ENCODE measurements at places on chromosomes 7 and 10.

GRCh38 chr7:149245744-149246143 lies 6.3 kb downstream of the ZNF212 start:
- DNase-seq = no peak

- DNase-seq = no peak
These were observed 924.5 kb upstream of the KCND2 start for GRCh38 chr7:119348491-119348890.

DNA sequence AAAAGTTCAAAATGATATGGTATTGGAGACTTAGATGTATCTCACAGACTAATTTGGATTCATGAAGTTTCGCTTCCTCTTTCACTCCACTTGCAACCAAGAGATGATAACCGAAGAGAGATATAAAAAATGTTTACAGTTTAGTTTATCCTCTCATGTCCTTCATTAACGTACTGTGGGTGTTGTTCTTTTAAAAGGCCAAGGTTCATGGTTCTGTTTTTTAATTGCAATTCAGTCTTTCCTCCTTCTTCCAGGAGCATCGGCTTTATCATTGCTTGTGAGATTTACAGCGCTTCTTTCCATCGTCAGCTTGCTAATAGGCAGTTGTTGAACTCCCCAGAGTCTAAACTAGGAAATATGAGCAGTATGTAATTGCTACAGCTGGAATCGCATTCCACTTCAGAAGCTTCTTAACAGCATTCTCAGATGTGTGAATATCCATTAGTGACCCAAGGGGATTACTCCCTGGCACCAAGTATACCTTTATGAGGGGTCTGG lies 75.9 kb upstream of the HGF start:
- DNase-seq = peak; percentile 2

- no peak for DNase-seq
These were observed 244.2 kb upstream of the IGFBP3 start for GRCh38 chr7:46165276-46165675.

GRCh38 chr10:3853547-3854303 lies 68.7 kb upstream of the KLF6 start:
- peak; percentile 50 for DNase-seq

DNA sequence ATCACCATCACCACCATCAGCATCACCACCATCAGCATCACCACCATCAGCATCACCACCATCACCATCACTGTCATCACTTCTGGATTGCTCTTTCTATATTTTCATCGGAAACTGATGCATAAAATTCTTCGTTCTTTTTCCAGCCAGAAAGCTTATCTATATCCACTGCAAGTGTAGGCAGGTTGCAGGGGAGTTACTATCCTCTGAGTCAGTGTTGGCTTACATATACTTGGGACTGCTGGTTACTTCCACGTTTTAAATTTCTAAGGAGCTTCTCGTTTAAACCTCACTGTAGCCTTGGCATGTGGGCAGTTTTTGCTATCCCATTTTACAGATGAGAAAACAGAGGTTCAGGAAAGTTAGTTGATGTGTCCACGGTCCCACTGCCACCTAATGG lies 66.1 kb downstream of the FOXL3 start:
- no peak for DNase-seq

DNA sequence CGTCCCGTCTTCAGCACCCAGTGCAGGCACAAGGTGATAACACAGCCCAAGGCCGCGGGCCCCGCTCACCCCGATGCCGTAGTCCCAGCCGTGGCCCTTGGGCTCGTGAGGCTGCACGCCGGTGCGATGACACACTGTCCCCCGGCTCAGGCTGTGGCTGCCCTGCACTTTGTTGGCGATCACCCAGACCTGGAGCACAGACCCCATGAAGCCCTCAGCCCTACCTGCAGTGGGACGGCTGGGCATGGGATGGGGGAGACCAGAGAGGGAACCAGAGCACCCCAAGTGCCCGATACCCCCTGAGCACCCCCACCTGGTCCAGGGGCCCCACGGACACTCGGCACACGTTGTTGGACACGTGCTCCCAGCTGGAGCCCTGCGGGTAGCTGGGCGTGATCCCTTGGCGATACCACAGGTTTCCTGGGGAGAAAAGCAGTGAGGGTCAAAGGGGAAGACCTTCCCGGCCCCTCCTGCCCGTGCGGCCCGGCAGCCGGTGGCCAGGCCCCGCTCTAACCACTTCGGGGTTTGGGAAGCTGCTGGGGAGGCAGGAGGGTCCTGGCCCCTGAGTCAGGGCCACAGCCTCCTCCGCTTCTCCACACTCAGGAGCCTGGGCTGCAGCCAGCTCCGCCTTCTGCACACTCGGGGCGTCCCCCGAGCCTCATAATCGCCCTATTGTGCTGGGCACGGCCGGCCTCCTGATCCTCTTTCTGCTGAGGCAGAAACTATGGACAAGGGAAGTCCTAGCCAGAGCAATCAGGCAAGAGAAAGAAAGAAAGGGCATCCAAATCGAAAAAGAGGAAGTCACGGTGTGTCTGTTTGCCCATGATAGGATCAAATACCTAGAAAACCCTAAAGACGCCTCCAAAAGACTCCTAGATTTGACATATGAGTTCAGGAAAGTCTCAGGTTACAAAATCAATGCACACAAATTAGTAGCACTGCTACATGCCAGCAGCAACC lies 6.7 kb downstream of the BHLHA15 start:
- DNase-seq = no peak

DNA sequence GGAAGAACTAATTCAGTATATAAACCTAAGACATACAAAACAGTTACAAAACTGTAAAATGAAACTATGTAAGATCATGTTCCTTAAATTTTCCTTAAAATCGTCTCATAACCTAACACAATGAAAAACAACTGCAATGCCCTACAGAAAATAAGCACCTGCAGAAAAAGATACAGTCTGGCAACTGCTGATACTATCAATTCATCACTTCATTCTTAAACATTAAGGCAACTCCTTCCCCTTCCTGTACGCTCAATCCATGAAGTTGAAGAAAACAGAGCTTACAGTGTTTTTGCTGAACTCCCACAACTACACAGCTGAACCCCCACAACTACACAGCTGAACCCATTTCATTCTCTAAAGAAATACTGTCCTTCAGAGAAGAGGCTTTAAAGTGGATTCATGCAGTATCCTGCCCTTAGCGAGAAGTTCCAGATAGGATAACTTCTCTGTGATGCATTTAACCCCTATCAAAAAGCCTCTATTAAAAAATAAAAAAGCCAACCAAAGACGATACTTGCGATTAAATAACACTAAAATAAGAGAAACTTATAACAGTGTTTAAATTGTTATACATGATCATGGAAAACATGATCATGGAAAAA lies 50.0 kb downstream of the JMJD1C start:
- DNase-seq = no peak

- DNase-seq = no peak
These were observed 11.9 kb upstream of the NDUFA5 start for GRCh38 chr7:123569352-123570010.

DNA sequence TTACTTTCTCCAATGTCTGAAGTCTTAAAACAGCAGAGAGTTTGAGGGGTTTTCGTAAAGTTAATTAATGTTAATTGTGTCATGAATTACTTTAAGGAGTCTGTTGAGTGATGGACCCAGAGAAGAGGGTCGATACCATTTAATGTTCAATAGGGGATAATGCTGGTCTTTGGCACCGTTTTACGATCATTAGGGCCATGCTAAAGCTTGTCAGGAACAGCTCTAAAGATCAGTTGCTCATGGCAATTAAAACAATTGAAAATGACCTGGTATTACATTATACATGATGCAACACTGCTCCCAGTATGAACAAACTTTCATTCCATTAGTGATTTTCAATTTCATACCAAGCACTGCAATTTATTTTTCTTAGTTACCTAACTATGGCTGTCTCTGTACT lies 296.9 kb downstream of the ETV1 start:
- DNase-seq = no peak

DNA sequence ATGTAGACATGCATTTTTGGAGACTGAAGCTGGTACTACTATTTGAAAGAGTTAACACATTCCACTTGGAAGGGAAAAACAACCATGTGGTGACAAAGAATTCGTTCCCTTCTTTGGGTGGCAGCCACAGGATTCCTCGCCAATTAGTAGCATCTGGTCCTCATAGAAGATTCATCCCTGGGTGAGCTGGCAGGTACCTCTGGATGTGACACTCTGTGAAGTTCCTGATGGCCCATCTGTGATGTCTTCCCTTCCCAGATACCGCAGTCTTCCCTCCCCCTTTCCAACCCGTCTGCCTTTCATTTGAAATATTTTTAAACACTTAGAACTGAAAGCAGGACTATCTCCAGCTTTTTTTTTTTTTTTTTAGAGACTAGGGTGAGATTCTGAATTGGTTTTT lies 569.5 kb downstream of the TYW1 start:
- DNase-seq = no peak

GRCh38 chr10:90640756-90641155 lies 217.1 kb downstream of the HTR7 start:
- DNase-seq = no peak

- no peak for DNase-seq
These were observed 263.6 kb downstream of the SKIDA1 start for GRCh38 chr10:21261842-21262294.

DNA sequence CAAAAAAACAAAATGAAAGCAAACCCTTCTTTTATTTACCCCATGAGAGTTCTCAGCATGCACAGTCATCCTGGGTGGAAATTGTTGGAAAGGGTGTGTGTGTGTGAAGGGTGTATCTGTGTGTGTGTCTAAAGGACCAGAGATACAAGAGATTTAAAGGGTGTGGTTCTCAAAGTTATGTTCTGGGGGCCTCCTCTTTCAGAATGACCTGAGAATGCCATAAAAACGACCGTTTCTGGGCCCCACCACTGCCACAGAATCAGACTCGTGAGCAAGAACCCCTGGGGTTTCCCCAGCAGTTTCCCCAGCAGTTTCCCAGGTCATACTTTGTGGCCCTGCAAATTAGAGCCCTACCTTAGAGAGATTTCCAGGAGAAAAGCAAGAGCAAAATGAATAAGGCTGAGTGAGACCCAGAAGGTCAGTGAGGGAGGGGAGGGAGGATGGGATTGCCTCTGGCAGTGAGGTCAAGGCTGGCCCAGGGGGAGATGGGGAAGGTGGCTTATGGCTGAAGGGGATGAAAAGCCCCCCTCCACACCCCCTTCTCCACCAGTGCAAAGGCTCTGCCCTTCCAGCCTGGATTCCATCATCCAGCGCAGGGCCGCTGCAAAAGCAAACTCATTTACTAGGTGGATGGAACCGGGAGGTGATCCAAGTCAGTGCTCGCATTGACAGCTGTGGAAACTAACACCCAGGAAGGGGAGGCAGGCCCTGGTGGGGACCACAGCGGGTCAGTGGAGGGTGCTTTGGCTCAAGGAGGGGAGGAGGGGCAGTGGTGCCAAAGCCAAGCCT lies 10.2 kb downstream of the PYROXD2 start:
- DNase-seq = no peak
